ENCODE measurements at places on chromosomes 13 and 19.

DNA sequence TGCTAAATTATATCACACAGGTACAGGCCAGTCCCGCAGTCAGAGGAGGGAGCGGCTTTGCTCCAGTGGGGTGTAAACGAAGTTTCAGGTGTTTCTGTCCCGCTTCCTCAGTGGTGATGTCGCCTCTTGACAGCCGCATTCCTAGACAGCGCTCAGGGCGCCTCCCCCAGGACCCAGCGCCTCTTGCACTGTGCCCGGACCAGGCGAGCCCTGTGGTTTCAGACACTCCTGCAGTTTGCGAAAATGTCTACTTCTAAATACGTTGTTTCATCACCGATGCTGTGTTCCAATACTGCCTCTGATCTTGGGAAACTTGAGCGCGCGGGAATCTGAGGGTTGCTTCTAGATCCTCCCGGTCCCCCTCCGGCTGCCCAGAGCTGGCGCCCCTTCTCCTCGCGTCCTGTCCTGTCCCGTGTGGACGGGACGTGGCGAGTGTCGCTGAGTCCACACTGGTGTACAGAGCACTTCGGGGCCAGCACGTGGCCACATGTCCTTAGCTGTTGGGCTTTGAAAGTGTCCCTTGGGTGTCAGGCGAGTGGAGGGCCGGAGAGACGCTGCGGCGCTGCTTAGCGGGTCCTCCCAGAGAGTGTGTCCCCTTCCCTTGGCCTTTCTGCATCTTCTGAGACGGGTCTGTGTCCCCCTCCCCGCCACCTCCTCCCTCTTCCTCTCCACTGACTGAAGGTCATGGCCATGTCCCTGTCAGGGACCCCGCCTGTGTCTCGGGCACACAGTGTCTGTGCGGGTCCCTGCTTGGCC lies 14.6 kb upstream of the RPS15 start:
- no peak for DNase-seq

DNA sequence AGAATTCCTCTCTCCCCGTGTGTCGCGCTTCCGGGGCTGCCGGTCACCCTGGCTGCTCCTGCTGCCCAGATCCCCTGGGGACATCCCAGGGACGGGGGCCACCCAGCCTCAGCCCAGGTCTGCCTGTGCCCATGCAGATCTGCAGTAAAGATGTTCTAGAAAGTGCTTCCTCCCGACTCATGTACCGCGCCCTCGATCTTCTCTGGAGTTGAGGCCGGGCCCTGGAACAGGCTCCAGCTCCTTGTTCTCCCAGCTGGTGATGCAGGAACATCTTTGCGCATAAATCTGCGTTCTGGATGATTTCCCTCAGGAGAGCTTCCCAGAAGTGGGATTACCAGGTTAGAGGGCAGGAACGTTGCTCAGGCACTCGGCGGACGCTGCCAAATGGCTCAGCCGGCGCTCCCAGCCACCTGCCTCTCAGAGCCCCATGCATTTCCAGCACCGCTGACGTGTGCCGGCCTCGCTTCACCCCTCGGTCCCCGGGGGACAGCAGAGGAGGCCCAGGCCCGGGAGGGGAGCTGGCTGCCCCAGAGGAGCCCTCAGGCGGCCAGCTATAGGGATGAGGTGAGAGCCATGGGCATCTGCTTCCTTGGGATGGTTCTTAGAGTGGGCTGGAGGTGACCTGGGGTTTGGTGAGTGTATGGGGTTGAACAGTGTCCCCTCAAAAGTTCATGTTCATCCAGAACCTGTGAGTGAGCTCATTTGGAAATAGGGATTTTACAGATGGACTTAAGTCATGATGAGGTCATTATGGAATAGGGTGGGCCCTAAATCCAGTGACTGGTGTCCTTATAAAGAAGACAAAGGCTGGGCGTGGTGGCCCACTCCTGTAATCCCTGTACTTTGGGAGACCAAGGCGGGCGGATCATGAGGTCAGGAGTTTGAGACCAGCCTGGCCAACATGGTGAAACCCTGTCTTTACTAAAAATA lies 42.6 kb downstream of the CRTC1 start:
- no peak for DNase-seq

DNA sequence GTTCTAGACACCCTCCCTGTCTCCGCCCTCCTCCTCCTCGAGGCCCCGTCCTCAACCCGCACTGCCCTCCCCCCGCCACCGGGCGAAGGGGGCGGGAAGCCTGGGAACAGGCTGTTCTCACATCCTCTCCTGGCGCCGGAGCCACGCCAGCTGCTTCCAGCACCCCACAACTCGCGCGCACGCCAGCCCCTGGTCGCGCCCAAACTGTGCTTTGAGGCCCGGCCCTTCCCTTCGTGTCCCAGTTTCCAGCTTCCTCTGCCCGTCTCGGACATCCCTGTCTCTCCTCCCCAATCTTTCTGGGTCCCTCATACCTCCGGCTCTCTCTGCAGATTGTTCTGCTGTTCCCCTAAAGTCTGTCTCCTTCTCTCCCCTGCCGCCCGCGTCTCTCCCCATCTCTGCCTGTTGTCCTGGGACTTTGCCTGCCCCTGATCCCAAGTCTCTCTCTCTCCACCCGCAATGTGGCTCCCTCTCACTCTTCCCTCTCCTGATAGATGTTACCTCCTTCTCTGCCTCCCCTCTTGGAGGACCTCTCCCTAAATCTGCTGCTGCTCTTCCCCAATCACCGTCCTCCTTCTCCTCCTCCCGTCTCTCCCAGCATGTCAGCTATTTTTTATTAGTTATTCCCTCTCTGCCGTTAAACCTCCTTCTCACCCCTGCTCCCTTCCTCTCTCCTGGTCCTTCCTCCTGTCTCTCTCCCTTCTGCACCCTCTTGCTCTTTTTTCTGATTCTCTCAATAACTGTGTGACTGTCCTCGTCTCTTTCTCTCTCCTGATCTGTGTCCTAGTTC lies 14.2 kb downstream of the DPF1 start:
- no peak for DNase-seq

- no peak for DNase-seq
Observed at GRCh38 chr13:41568972-41569351, 111.6 kb downstream of the RGCC start.

- peak; percentile 46 for DNase-seq
Observed at GRCh38 chr19:57613941-57614743, at the start of gene ZNF134. Gene ZNF134 (plus strand): TSS chr19:57614242. CDS start chr19:57619469, 5,227 bp downstream.

- DNase-seq, result no peak
Observed at GRCh38 chr13:111115061-111115964, at the start of gene ARHGEF7. Gene ARHGEF7 (plus strand): TSS chr13:111115310. CDS start chr13:111115527, 217 bp downstream.

GRCh38 chr13:46341112-46341711 lies 45.8 kb downstream of the RUBCNL start:
- DNase-seq, result peak; percentile 18

GRCh38 chr13:33624740-33625139 lies 193.2 kb upstream of the RFC3 start:
- DNase-seq, result no peak

DNA sequence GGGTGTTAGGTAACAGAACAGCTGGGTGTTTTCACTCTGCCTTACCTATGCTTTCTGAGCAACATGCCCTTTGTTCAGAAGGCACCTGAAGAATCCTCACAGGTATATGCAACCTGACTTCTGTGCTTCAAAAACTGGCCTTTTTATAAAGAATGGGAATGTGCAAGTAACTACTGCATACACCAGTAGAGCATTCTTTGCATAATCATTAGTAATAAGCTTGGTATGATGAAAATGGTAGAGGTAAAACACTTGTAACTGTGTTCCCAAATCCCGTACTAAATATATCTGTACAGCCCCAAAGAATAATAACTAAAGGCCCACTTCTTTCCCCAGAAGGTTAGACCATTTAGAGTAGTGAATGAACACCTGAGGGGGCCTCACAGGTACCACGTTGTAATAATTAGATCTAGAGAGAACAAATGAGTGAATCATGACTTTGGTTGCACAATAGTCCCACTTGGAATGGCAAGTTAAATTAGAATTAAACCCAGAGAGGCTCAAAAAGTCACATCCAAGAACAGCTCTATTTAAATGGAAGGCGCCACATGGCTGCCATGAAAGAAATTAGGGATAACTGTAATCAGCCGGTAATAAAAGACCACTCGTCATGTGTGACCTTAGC lies 413.9 kb downstream of the KLF12 start:
- no peak for DNase-seq

GRCh38 chr13:99126821-99127220 lies 73.8 kb upstream of the UBAC2 start:
- no peak for DNase-seq

DNA sequence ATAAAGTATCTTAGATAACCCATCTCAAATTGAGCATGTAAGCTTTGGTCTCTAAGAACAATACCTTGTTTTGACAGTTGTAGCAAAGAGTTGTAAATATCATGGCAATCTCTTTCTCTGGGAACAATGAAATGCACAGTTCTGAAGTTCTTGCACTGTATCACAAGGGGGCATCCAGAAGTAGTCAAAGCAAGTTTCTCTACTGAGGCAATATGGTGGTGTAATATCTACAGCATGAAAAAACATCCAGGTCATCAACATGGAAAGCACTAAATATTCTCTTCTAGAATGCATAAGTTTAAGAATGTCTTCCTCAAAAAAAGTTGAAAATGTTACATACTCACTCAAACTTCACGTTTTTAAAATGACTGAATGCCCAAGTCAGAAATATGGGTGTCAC lies 19.6 kb downstream of the MTMR6 start:
- no peak for DNase-seq

DNA sequence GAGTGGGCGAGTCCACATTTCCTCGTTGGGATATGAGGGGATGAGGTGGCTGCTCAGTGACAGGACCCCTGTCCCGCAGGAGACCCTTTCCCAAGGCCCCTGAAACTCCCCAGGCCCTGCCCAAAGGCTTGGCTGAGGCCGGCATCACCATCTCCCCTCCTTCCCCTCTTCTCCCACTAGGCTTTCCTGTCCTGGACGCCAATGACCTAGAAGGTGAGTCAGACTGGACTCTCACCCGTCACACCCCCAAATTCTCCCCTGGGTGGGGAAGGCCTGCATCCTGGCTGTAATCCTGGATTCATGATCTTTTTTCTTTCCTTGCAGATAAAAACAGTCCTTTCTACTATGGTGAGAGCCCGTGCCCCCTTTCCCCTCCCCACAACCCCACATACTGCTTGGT lies 5.3 kb downstream of the FXYD3 start:
- no peak for DNase-seq

DNA sequence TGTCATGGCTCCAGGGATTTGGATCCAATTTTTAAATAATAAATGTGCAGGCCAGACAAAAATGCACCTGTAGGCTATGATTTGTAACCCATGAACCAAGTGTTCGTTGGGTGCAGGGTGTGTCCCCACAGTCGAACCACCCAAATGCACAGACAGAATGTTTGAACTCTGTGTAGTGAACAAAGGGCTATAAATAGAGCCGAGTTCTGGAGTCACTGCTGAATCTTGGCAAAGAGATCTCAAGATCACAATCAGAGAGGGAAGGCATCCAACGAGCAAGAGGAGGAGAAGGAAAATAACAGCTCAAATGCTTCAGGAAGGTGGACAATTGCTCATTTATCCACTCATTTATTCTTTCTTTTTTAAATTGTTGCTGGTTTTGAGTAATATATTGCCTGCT lies 547.9 kb downstream of the FGF9 start:
- no peak for DNase-seq

GRCh38 chr13:70218618-70219017 lies 110.4 kb upstream of the KLHL1 start:
- DNase-seq, result no peak

DNA sequence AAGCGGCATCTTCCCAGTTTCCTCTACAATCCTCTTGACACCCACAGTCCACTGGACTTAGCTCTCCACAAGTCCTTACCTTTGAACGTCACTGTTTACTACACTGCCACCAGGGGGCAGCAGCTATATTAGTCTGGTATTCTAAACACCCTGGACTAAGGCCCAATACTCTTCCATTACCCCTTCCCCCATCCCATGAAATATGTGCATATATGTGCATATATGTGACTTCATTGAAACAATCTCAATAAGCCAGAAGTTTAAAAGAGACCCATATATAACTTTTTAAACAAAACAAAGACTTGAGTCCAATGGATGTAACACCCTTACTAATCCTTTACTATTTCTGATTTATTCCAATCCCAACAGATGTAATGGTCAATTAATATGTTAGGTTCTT lies 15.5 kb downstream of the GGACT start:
- DNase-seq, result no peak

DNA sequence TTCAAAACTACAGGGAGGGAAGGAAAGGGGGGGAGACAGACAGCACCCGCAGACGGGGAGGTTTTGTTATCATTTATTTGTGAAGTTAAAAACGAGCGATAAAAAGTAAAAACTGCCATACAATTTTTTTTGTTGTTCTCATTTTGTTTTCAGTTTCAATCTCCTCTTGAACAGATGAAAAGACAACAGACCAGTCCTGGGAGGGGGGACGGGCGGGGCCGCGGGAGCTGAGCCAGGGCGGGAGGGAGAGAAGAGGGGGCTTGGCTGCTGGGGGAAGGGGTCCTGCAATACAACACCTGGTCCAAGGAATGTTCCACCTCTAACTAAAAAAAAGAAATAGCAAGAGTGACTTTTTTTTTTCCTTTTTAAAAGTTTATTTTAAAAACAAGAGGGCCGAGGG lies 11.3 kb downstream of the KHSRP start:
- no peak for DNase-seq

DNA sequence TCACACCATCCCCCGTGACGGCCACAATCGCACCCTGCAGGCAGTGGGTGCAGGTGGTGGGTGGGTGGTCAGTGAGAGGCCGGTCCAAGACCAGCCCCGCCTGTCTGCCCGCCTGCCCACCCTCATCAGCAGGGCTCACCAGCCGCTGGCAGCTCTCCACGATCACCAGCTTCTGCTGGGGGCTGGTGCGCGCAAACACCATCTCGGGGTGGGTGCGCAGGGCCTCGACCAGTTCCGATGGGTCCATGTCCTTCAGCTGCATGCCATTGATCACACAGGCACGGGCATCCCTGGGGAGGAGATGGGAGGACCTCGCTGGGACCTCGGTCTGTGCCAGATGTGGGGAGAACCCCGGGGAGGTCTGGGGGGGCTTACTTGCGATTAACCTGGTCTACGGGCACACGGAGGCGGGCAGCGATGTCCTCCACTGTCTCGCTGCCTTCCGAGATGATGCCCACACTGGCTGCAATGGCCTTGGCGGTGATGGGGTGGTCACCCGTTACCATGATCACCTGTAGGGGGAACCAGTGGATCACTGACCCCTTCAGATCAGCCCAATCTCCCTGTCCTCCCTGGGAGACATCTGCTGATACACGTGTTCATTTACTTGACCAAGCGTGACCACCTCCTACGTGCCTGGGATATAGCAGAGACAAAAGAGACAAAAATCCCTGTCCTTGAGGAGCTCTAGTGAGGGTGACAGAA lies 8.0 kb downstream of the ATP4A start:
- DNase-seq, result no peak

- DNase-seq, result no peak
Observed at GRCh38 chr13:75902166-75903104, 266.3 kb downstream of the LMO7 start.

DNA sequence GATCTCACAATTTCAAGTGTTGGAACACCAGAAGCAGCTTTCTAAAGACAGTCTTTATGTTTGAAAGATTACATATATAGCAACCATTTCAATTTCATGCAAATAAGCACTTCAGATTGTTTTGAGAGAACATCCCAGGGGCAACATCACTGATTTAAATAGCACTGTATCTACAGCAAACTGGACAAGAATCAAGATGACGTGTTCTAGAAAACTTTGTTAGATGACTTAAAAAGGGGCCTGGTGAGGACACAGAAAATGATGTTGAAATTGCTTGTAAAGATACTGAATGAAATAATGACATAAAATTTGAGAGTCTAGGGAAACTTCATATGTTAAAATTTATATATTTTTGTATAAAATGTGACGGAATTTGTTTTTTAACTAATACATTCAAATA lies 277.1 kb downstream of the KLF12 start:
- no peak for DNase-seq
